ENCODE measurements at places on chromosomes 6 and 20. TPM values are rescaled to one million over a fixed set of nuclear protein-coding genes. Genes with fewer than 3 reads are reported as not detected.

DNA sequence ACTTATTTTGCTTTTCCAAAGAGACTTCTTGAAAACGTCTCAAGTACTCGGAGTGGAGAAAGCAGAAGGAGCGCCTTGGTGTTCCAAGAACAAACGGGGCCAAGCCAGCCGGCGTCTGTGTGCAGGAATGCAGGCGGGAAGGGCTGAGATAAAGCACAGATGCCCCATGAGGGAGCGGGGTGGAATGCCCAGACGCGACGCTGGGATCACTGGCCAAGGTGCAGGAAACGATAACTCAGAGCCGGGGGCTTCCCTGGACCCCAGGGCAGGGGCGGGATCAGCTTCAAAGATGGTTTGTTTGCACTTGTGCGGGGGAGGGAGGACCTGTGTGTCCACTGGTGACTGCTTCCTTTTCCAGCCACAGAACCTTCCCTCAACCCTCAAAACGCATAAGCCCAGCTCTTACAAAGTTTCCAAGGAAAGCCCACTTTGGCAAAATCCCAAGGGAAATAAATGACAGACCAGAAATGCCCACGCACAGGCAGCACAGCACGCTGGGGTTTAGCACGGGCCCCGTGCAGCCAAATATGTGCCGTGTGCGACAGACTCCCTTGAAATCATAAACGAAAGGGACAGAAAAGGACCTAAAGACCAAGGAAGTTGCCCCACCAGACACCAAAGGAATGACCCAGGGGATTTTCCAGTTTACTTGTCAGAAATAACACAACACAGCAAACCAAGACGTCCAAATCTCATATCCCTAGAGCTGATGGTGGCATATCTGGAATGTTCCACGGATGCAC, 113.9 kb downstream of the NFATC2 start:
- DNase-seq = no peak
- H3K36me3 ChIP-seq = peaks cover 64% of the 10 kb centered on the region
- no peaks in the 10 kb centered on the region for H3K27me3 ChIP-seq
- H3K27ac ChIP-seq = no peak overlapping the region
- no peak overlapping the region for H3K4me3 ChIP-seq

- DNase-seq = peak; percentile 21
- no peaks in the 10 kb centered on the region for H3K36me3 ChIP-seq
- no peak overlapping the region for H3K4me3 ChIP-seq
- H3K27me3 ChIP-seq = peaks cover 47% of the 10 kb centered on the region
These were observed 4.7 kb downstream of the LINC00237 start for GRCh38 chr20:21101453-21101931.

DNA sequence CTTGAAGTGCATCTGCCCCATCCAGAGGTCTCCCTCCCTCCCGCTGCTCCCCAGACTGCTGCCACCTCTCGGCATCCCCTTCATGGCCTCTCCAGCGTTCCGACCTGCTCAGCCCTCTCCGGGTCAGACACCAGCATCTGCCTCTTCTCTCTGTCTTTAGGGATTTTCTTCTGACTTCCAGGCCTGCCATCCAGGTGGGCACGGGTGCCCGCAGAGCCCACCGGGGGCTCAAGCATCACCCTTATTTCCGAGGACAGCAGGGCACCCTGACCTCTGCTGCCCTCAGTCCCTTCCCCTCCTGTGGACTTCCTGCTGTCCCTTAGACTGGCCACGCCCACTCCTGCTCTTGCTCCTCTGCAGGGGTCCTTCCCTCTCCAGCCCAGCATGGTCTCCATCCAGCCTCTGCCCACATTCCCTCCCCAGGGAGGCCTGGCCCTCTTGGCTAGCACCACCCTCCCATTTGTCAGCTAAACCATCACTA, 3.3 kb downstream of the NPEPL1 start:
- no peak for DNase-seq
- H3K4me3 ChIP-seq = no peak overlapping the region
- H3K4me1 ChIP-seq = peaks cover 8% of the 10 kb centered on the region
- peaks cover 18% of the 10 kb centered on the region for H3K36me3 ChIP-seq
- no peak overlapping the region for H3K27ac ChIP-seq

The C6orf15 gene
- polyA plus RNA-seq = not detected

- no peak for DNase-seq
- no peaks in the 10 kb centered on the region for H3K4me1 ChIP-seq
- no peak overlapping the region for H3K4me3 ChIP-seq
- H3K27ac ChIP-seq = no peak overlapping the region
- no peaks in the 10 kb centered on the region for H3K36me3 ChIP-seq
These were observed 42.3 kb downstream of the IL20RA start for GRCh38 chr6:137002505-137002904.

DNA sequence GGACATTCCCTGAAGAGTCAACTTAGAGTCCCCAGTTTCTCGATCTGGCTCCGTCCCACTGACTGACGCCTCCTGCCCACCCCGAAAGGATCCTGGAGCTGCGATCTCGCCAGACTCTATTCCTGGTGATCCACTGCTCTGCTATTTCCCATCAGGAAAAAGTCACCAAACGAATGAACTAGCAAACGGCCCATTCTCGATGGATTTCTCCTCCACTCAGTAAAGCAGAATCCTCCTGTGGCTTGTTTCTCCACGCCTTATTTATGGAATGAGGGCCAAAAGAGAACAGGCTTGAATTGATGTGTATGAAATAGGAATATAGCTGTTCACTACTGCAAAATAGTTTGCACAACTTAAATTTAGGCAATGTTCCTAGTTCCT, 5.4 kb downstream of the NKX2-4 start:
- no peak for DNase-seq
- no peak overlapping the region for H3K4me3 ChIP-seq

DNA sequence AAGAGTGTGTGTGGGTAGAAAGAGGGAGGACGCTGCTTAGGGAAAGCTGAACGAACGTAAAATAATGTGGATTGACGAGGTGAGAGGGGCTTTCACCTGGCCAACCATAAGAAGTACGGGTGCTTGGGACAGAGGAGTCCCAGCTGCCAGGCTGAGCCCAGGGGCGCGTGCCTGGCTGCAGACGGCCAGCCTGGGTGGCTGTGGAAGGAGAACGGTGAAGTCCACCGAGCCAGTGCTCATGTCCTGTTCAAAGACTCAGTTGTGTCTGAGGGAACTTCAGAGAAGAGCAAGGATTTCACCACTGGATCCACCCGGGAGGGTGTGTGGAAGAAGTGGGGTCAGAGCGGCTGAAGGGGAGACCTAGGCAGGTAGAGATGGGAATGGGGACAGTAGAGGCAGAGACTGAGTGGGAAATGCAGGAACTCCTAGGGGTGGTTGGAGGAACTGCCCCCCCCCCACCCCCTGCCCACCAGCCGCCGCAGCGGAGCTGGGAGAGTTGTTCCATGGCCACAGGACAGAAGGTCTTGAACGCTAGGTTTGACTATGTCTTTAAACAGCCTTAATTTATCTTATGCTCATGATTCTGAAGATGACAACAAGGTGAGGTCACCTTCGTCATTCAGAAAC, 68.1 kb upstream of the TBXT start:
- H3K36me3 ChIP-seq = no peaks in the 10 kb centered on the region
- no peak overlapping the region for H3K27ac ChIP-seq
- DNase-seq = no peak
- no peaks in the 10 kb centered on the region for H3K4me1 ChIP-seq
- H3K27me3 ChIP-seq = no peaks in the 10 kb centered on the region

- H3K4me1 ChIP-seq = peaks cover 43% of the 10 kb centered on the region
- H3K27me3 ChIP-seq = no peaks in the 10 kb centered on the region
- peak overlapping the region; percentile 92 for H3K4me3 ChIP-seq
- H3K36me3 ChIP-seq = no peaks in the 10 kb centered on the region
These were observed 469 bp downstream of the SYNJ2 start for GRCh38 chr6:157982102-157982562.

The RAET1E gene
- not detected for polyA plus RNA-seq

DNA sequence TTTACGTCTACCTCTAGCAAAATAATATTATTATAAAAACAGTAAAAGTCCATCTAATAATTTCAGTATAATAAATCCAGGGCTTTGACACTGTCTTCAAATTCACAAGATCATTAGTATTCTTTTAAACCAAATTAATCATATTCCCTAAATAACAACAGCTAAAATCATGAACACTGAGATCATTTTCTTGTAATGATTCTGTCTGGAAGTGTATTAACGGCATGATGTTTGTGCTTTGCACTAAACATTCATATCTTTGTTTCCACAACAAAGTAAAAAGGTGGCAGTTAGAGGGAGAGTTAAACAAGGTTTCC, 18.8 kb downstream of the HIVEP2 start:
- H3K27ac ChIP-seq = peak overlapping the region; percentile 96
- no peaks in the 10 kb centered on the region for H3K27me3 ChIP-seq
- peak overlapping the region; percentile 83 for H3K4me3 ChIP-seq
- peaks cover 62% of the 10 kb centered on the region for H3K4me1 ChIP-seq
- H3K36me3 ChIP-seq = no peaks in the 10 kb centered on the region

The OVOL2 gene
- polyA plus RNA-seq = not detected

- H3K4me1 ChIP-seq = no peaks in the 10 kb centered on the region
- H3K36me3 ChIP-seq = peaks cover 12% of the 10 kb centered on the region
- no peak overlapping the region for H3K4me3 ChIP-seq
These were observed 418.6 kb downstream of the CDKAL1 start for GRCh38 chr6:20952699-20953474.

DNA sequence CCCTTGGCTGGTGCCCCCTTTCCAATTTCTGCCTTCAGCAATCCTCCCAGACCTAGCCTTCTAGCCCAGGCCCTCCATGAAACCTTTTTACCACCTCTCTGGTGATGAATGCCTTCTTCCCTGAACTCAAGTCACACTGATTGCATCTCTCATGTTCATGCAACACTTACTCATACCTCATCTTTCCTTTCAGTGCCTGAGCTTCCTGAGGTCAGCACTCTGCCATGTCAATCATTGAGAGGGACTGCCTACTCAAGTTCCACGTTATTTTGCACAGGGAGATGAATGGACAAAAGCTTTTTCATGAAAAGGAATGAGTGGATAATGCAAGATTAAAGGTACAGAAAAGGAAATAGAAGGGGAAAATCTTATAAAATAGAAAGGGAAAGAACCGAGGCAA, 60.1 kb upstream of the PLEKHG1 start:
- peaks cover 6% of the 10 kb centered on the region for H3K27me3 ChIP-seq
- H3K4me1 ChIP-seq = no peaks in the 10 kb centered on the region
- H3K4me3 ChIP-seq = no peak overlapping the region
- DNase-seq = no peak
